Brain (organoid and tissue), 16 donors: ENCODE measurements at places on chromosomes 3 and 15. TPM values are rescaled to one million over a fixed set of nuclear protein-coding genes. Genes with fewer than 3 reads are reported as not detected.

The SENP8 gene
- polyA plus RNA-seq = 1.9 TPM

The C15orf62 gene
- polyA plus RNA-seq = 1.1 TPM

The C3orf85 gene
- not detected for polyA plus RNA-seq

The CHRNA3 gene
- 25.3 TPM for polyA plus RNA-seq

The TMEM108 gene
- polyA plus RNA-seq = 95.9 TPM

The FRMD5 gene
- 11.2 TPM for polyA plus RNA-seq

The C3orf49 gene
- not detected for polyA plus RNA-seq

The CYP11A1 gene
- 1.1 TPM for polyA plus RNA-seq

The SLC9A9 gene
- 4.9 TPM for polyA plus RNA-seq

The CP gene
- 8.1 TPM for polyA plus RNA-seq

The SOX14 gene
- 0.15 TPM for polyA plus RNA-seq

The SPATA12 gene
- polyA plus RNA-seq = not detected

The MAP1A gene
- polyA plus RNA-seq = 107 TPM

The GADL1 gene
- 0.64 TPM for polyA plus RNA-seq

The TYRO3 gene
- 72.1 TPM for polyA plus RNA-seq

The ATP13A5 gene
- polyA plus RNA-seq = not detected

The TNNC1 gene
- polyA plus RNA-seq = not detected

The SH3GL3 gene
- 16.8 TPM for polyA plus RNA-seq

The TNK2 gene
- 59.9 TPM for polyA plus RNA-seq

The ATR gene
- polyA plus RNA-seq = 3.4 TPM

The ADAMTS7 gene
- 0.97 TPM for polyA plus RNA-seq

The C3orf80 gene
- polyA plus RNA-seq = 1.1 TPM

The RTP3 gene
- polyA plus RNA-seq = not detected

The CGNL1 gene
- polyA plus RNA-seq = 9.1 TPM

The MYZAP gene
- polyA plus RNA-seq = 0.51 TPM

The PTPN9 gene
- polyA plus RNA-seq = 23.4 TPM

The GPR62 gene
- 8.9 TPM for polyA plus RNA-seq

The MESP2 gene
- polyA plus RNA-seq = 1.6 TPM

The CPNE4 gene
- polyA plus RNA-seq = 5.4 TPM

The MYO5A gene
- 6.3 TPM for polyA plus RNA-seq

The WDR93 gene
- 0.32 TPM for polyA plus RNA-seq

The GPR149 gene
- polyA plus RNA-seq = not detected
